ENCODE measurements at places on chromosomes 11 and 22. TPM values are rescaled to one million over a fixed set of nuclear protein-coding genes. Genes with fewer than 3 reads are reported as not detected.

- H3K27me3 ChIP-seq = peaks cover 3% of the 10 kb centered on the region
- H3K36me3 ChIP-seq = no peaks in the 10 kb centered on the region
- no peak overlapping the region for H3K27ac ChIP-seq
- no peak for DNase-seq
Measured at GRCh38 chr11:12278766-12279671, 98.4 kb upstream of the PARVA start.

- H3K36me3 ChIP-seq = no peaks in the 10 kb centered on the region
- DNase-seq = no peak
- peaks cover 16% of the 10 kb centered on the region for H3K4me1 ChIP-seq
- H3K4me3 ChIP-seq = no peak overlapping the region
- H3K27ac ChIP-seq = peak overlapping the region; percentile 83
Measured at GRCh38 chr11:78039391-78039918, 16.4 kb upstream of the KCTD14 start.

DNA sequence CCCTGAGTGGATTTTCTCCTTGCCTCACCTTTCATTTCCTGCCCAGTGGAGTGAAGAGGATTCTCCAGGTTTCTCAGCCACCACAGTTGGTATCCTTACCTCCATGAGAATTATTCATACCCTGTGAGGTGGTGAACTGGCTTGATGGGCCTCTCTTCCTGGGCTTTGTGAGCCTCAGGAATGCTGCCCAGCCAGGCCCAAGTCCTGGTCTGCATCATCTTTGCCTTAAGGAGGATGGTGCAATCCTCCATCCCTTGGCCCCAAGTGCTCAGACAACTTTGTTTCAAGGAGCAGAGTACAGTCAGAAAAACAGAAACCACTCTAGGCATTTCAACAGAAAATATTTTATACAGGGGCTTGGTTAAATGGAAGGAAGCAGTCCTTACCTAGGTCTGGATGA lies 114.2 kb upstream of the CADM1 start:
- no peaks in the 10 kb centered on the region for H3K36me3 ChIP-seq
- no peak for DNase-seq
- no peaks in the 10 kb centered on the region for H3K27me3 ChIP-seq
- no peak overlapping the region for H3K4me3 ChIP-seq
- no peak overlapping the region for H3K27ac ChIP-seq
- no peaks in the 10 kb centered on the region for H3K4me1 ChIP-seq

DNA sequence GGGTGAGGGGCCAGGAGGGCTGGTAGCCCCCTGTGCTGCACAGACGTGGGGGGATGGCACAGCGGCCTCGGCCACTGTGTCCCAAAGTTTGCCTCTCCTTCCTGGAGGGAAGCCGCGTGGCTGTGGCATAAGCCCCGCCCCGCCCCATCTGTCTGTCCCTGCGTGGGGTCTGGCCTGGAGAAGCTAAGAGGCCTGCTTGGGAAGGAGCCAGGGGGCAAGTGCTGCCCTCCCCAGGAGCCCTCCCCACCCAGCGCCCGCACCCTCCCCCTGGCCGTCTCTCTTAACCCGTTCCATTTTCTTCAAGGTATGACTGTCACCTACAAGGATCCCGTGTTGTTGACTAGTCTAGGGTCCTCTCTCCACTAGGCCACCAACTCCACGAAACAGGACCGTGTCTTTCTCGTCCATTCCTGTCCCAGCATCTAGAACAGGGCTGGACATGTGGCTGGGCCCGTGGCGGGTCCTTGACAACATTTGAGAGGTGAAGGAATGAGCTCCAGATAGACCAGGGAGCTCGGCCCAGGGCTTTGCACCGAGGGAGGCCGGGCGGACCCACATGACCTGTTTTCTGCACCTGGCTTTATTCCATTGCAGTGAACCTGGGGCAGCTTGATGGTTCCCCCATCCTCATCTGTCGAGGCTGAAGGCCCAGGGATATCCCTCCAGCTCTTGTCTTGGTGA lies 428.0 kb downstream of the TBC1D22A start:
- H3K27me3 ChIP-seq = no peaks in the 10 kb centered on the region
- H3K4me3 ChIP-seq = no peak overlapping the region
- H3K4me1 ChIP-seq = no peaks in the 10 kb centered on the region
- no peaks in the 10 kb centered on the region for H3K36me3 ChIP-seq
- H3K27ac ChIP-seq = no peak overlapping the region

Gene SLC22A25
- not detected for total RNA-seq

DNA sequence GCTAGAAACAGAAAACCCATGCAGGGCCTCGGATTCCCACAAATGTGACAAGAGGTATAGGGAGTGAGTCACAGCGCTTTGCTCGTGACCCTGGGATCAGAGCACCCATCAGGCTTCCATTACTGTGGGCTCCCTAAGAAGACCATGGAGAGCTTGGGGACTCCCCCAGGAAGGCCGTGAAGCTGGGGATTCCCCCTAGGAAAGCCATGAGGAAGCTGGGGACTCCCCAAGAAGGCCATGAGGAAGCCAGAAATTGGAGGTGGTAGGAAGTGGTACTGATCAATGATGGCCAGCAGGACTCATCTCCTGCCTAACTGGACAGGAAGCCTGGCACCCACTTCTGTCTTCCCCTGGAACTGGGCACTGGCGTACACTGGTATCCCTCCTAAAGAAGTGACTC lies 10.1 kb upstream of the DCPS start:
- peaks cover 5% of the 10 kb centered on the region for H3K4me1 ChIP-seq
- H3K4me3 ChIP-seq = no peak overlapping the region
- H3K36me3 ChIP-seq = peaks cover 42% of the 10 kb centered on the region
- no peaks in the 10 kb centered on the region for H3K27me3 ChIP-seq

All from activated CD8-positive, alpha-beta T cell treated with anti-CD3 and anti-CD28 coated beads, Interleukin-2, amount 10 ng/mL, durations not matched to agents 7 days and 5 days (primary cell).